Stimulated activated CD8-positive, alpha-beta memory T cell treated with anti-CD3 and anti-CD28 coated beads, Interleukin-12 subunit alpha, Interleukin-12 subunit beta, amount 100 ng/mL, for 4 hours (primary cell): ENCODE measurements at places on chromosomes 3 and 15.
A peak's percentile ranks its signal among the peaks of the same experiment; 100 is the strongest.

DNA sequence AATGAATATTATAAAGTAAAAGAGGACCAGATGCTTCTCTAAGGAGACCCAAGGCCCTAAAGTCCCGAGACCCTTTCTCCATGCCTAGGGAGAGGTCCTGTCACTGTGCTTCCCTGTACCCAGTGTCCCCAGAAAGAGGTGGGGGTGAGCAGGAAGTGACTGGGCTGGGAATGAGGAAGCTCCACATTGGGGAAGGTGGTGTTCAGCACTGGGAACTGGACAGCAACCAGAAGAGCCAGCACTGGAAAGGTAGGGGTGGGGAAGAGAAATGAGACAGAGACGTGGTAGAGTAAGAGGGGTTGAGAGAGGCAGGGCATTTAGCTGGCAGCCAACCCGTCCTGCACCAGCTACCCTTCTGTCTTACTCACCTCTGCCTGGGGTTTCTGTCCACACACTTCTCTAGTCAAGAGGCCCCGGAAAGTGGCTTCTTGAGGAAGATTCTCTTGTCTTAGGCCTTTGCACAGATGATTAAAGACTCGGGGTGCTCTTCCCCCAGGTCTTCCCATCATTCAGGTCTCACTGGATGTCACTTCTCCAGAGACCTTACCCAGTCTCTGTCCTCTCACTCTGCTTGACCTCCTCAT lies 12.2 kb downstream of the RRP9 start:
- no peak for DNase-seq

DNA sequence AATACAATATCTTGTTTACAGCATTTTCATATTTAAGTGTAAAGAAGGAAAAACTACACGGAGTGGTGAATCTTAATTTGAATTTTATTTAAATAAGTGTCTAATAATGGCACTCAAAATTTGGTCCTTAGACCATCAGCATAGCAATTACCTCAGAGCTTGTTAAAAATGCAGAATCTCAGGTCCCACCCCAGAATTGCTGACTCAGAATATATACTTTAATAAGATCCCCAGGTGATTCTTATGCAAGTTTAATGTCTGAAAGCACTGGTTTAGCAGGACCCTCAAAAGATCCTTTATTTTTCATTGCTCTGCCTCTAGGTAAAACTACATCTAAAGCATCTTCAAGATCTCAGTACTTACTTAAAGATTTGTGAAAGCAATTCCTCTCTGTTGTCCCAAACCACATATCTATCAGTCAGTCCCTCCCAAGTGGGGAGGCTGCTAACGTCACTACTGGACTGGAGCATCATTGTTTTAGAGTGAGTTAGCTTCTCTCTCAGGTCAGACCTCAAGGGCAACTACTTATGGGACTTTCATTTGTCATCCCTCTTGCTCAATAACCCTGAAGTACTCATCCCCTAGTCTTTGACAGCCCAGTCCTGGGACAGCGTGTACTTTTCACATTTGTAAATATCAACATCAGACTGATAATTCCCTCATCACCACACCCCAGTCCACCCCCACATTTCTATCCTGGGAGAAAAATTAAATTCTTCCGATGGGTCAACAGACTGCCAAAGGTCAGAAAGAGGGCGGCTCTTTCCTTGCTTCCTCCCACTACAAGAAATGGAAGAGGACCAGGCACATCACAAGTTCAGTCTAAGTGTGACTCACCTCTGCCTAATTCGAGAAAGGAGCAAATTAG lies 76.7 kb downstream of the CBLB start:
- DNase-seq: no peak

- no peak for DNase-seq
Measured at GRCh38 chr3:9683426-9683825, 20.2 kb upstream of the CPNE9 start.

GRCh38 chr15:58477170-58477569 lies 45.4 kb downstream of the LIPC start:
- no peak for DNase-seq

DNA sequence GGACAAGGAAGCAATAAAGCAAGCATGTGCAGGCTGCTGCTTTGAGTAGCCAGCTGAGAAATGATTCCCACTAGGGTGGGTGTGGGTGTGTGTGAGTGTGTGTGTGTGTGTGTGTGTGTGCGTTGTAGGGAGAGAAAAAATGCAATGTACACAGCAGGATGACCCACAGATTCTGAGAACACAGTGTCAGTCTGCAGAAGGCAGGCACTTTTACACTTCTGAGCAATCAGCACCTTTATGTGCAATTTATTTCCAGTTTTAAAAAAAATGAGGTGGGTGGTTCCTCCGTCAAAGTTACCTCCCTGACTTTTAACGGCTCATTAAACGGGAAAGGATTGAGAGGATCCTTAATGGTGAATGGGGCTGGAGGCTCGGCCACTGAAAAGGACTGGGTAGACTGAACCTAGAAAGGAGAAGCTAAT lies 38.5 kb upstream of the LIPC start:
- DNase-seq: no peak

GRCh38 chr3:155676252-155676981 lies 68.5 kb downstream of the PLCH1 start:
- no peak for DNase-seq

DNA sequence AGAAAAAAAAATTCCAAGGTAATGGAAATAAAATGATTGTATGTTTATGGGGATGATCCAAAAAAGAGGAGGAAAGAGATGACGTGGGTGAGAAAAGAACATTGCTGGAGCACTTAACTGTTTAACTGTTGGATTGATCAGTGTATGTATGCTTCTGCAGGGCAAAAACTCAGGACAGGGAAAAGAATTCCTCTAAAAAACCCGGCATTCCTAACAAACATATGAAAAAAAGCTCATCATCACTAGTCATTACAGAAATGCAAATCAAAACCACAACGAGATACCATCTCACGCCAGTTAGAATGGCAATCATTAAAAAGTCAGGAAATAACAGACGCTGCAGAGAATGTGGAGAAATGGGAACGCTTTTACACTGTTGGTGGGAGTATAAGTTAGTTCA lies 1.6 kb upstream of the PHLDB2 start:
- no peak for DNase-seq

DNA sequence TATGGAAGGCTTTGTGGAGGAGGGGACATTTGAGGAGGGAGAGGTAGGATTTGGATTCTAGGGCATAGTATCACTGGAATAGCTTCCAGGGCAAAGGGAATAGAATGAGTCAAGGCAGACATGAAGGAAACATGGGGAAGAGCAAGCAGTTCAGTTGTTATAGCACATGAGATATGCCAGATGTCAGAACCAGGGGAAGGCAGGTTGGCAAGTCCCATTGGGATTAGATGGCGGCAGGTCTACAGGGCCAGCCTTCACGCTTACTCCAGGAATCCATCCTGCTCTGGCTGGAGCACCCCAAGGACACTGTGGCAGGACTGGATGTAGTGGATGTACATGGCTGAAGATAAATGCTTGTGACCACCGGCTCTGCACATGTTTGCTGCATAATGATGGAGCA lies 120.4 kb upstream of the ST8SIA2 start:
- no peak for DNase-seq

DNA sequence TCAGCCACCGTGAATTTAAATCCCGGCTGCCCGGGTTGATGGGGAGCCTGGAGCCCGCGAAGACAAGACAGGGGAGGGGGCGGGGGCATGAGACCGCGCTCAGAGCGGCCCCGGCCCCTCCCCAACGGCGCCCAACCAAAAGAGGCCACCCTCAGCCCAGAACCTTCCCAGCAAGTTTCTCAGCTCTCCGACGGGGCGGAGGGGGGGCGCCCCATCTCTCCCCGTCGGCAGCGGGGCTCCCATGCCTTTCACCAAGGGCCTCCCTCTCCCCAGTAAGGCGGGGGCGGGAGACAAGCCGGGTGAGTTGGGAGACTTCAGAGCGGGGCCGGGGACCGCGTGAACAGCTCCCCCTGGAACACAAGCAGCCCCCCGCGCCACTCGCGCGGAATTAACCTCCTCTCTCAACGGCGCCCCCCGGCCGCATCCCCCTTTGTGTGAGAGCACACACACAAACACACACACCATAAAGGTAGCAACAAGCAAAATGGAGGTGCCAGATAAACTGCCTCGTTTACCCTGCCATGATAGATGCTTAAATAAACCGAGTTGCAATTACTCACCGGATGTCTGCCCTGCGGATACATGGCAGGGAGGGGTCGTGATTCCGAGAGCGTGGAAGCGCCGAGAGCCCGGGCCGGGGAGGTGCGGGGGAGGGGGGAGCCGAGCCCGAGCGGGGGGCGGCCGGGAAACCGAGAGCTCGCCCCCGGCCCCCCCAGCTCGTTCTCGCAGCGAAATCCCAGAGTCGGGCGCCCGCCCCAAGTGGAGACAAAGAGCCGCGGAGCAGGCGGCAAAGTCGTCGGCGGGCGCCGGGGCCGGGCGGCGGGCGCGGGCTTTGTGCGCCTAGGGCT lies 1.3 kb downstream of the TLE3 start:
- DNase-seq: peak; percentile 41

DNA sequence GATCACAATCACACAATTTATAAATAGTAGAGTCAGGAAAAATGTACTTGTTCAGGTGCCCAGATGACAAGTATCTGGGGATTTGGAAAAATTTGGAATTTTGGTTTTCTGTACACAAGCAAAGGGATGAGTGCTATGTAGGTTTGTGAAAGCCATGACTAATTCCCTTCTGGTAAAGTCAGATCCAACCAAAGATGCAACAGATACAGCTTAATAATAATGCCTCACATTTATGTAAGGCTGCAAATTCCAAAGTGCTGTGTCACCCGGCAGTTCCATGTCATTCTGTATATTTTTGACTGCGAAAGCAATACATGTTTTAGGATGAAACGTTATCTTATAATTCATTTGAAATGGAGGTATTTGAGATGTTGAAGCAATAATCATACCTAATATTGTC lies 102.7 kb upstream of the AGBL1 start:
- no peak for DNase-seq

- DNase-seq: no peak
Measured at GRCh38 chr3:58107597-58107996, 99.4 kb downstream of the FLNB start.

- no peak for DNase-seq
Measured at GRCh38 chr15:91072161-91072560, 27.9 kb upstream of the SV2B start.

DNA sequence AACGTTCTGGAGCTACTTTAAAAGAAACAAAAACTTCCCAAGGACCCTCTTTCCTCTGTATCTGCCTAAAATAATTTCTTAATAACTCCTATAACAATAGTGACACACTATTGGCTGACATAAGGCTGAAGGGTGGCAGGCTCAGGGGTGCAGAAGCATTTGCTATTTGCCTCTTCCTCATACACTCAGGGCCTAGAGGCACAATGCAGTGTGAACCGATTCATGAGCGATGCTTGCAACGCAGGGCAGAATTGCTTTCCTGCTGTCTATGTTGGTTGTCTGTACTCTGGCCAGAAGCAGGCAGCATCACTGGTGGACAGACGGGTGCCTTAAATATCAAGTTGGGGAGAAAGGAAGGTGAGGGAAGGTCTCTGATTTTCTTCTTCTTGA lies 157.4 kb downstream of the AGBL1 start:
- DNase-seq: no peak

GRCh38 chr3:186512570-186513302 lies 31.4 kb downstream of the CRYGS start:
- no peak for DNase-seq

GRCh38 chr3:183022936-183023516 lies 42.7 kb upstream of the DCUN1D1 start:
- DNase-seq: no peak

GRCh38 chr3:173287361-173287760 lies 110.2 kb upstream of the NLGN1 start:
- DNase-seq: no peak

DNA sequence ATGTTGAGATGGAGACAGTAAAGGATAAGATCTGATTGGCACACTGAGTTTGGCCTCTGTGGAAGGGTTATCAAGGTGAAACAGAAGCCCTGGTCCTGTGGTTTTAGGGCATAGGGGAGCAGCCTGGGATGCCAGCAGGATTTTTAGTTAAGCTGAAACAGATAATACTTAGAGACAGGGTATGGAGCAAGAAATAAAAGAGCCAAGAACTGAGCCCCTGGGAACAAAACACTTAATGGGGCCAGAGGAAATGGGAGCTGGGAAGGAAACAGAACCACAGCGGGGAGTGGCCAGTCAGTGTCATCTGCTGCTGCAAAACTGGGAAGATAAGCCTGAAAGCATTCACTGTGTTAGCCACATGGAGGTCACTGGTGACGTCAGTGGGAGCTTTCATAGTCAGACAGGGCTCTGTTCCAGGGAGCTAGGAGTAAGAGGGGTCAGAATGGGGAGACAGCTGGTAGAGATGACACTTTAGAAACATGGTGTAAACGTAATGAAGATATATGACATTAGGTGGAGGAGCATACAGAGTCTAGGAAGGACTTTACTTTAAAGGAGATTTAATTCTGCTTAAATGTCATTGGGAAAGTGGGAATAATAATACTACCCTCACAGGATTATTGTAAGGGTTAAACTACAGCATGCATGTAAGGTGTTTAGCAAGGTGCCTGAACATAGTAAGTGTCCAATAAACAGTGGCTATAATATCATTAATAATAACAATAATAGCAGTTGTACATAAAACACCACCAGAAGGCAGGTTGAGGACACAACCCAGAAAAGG lies 172.7 kb upstream of the CTNNB1 start:
- DNase-seq: no peak

DNA sequence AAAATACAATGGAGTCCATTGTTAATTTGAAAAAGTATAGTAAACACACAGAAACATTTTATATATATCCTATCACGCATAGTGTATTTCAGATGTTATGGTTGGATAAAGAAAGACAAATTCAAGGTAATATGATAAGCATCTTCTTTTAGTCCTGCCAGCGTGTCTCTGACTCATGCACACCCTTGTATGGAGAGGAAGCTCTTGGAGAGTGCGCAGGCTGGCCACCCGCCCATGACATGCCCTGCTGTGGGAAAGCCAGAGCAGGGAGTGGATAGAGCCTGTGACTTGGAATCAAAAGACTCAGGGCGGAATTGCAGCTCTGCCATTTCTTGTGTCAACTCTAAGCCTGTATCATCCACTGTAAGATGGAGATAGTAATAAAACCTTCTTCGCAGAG lies 23.0 kb upstream of the COPG1 start:
- no peak for DNase-seq

DNA sequence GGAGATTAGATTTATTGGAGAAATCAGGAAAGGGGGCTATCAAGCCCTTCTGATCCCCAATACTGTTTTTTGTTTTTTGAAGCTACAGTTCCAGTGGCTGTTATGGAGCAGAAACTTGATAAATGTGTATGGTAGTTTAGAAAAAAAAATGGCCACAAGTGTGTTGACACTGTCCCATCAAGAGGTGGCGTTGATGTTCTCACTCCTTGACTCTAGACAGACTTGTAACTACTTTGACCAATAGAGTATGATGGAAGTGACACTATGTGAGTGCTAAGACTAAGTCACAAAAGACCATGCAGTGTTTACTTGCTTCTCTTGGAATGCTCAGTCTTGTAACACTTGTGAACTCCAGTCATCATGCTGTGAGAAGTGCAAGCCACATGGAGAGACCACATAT lies 356.7 kb downstream of the PDCD6IP start:
- DNase-seq: no peak

GRCh38 chr15:87758794-87759418 lies 497.6 kb downstream of the NTRK3 start:
- no peak for DNase-seq

GRCh38 chr3:127049393-127049792 lies 66.5 kb downstream of the PLXNA1 start:
- DNase-seq: no peak

GRCh38 chr3:106380232-106380631 lies 511.4 kb upstream of the CBLB start:
- DNase-seq: no peak
